ENCODE measurements at places on chromosomes 5 and 9.

DNA sequence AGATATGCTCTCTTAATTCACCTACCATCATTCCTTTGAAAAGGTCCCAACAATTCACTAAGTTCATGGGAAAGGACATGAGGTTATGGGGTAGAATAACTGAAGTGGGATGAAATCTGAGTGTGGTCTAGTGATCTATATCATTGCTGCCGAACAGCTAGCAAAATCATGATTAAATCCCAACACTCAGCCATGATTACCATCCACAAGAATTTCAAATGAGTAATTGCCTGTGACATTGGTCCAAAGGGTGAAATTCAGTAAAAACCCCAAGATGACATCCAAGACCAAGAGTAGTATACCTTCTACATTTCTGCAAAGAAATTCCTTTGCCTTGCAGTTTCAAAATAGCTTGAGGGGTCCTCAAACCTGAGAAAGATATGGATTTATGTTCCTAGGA is 225.6 kb downstream of the SPOCK1 start:
- no peak for DNase-seq

DNA sequence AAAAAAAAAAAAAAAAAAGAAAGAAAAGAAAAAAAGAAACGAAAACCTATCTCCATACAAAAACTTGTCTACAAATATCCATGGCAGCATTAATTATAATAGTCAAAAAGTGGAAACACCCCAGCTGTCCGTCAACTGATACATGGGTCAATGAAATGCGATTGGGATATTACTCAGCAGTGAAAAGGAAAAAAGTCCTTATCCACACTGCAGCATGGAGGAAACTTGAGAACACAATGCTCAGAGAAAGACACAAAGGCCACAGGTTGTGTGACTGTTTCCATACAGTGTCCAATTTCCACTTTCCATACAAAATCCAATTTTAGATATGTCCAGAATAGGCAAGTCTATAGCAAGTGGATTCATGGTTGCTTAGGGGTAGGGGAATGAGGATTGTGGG is 24.3 kb upstream of the NCS1 start:
- DNase-seq, result no peak

DNA sequence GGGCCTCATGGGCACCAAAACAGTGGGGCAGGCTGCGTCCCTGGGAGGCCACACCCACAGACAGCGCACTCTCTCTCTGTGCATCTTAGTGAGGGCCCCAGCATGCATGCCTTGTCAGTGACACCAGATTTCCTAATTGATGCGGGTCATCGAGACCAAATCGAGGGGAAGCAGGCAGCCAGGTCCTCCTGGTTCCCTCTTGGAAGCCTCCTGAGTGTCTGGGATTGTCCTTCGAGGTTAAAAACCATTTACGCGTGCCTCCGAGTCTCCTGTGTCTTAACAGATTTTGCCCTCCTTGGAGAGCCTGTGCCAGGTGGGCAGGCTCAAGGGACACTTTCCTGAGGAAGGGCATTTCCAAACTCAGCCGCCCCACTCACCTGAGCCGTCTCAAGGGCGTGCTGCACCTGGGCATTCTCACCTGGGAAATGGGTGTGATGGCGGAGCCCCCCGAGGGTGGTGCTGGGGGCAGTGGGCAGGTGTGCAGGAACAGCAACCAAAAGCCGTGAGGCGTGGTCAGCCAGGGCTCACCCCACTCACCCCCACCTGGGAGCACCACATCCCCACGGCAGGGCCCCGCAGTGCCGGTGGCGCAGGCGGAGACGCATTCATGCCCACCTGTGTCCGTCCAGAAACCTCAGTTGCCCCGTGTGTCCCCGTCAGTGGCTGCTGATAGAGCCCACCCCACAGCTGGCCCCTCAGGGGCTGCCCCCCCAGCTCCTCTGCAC is 2.7 kb downstream of the SLC6A19 start:
- no peak for DNase-seq

DNA sequence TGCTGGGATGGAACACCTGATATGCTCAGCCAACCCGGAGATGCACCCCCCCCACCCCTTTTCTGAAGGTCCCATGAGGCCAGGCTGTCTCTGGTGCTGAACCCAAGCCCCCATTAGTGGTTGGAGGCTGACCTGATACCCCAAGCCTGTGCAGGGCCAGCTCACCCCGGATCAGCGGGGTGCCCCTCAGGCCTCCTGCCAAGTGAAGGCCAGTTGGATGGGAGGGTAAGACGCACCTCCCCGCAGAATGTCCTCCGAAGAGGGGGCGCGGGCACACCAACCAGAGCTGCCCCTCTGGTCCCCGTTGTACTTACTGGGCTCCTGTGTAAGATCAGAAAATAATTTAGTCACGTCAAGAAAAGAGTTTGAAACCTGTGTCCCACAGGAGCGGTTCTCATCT is 76.8 kb upstream of the OTULINL start:
- no peak for DNase-seq

DNA sequence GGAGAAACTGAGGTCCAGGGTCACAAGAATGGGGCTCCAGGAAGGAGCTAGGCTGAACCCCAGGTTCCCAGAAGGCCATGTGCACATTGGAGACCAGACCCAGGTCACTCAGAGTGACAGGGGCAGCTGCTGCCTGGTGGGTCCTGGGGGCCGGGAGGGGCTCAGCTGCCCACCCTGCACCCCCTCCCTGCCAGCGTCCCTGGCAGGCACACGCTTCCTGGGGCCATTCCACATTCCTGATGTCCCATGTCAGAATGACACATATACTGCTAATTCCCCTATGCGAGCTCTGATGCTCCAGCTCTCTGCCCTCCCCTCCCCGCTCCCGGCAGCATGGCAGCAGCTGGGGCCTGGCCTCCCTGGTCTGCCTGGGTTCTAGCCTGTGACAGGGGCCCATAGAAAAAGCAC is 14.0 kb downstream of the FGFR4 start:
- DNase-seq, result no peak

GRCh38 chr9:129182625-129183494 is 4.8 kb upstream of the IER5L start:
- no peak for DNase-seq

Data from SW 1271 (cell line).